NCI-H2227 treated with DMSO at 0.1 percent for 48 hours (cell line): ENCODE measurements at places on chromosomes 7 and 10.
A peak's percentile ranks its signal among the peaks of the same experiment; 100 is the strongest.

DNA sequence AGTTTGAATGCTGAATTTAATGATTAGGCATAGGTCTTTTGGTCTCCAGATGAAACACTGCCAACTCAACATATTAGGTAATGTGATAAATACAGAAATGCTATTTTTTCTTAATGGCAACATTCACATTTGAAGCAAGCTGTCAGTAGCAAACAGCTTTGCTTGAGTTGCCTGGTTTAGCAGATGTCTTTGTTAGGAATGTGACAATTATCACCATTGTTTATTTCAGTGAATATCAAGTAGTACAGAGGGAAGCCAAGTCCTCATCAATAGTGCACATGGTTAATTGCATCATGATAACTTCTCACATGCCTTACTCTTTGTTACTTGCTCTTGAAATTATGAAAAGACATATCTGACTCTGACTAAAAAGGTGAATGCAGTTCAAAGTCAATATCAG lies 23.7 kb upstream of the SEPTIN7 start:
- no peak for DNase-seq

- no peak for DNase-seq
These were observed 31.0 kb downstream of the PHYH start for GRCh38 chr10:13268841-13269240.

DNA sequence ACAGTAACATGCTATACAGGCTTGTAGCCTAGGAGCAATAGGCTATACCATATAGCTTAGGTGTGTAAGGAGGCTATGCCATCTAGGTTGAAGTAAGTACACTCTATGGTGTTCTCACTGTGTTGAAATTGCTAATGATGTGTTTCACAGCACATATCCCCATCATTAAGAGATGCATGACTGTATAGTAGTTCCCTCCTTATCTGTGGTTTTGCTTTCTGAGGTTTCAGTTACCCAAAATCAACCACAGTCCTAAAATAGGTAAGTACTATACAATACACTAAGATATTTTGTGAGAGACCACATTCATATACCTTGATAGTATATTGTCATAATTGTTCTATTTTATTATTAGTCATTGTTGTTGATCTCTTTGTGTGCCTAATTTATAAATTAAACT lies 12.7 kb downstream of the FZD1 start:
- no peak for DNase-seq

DNA sequence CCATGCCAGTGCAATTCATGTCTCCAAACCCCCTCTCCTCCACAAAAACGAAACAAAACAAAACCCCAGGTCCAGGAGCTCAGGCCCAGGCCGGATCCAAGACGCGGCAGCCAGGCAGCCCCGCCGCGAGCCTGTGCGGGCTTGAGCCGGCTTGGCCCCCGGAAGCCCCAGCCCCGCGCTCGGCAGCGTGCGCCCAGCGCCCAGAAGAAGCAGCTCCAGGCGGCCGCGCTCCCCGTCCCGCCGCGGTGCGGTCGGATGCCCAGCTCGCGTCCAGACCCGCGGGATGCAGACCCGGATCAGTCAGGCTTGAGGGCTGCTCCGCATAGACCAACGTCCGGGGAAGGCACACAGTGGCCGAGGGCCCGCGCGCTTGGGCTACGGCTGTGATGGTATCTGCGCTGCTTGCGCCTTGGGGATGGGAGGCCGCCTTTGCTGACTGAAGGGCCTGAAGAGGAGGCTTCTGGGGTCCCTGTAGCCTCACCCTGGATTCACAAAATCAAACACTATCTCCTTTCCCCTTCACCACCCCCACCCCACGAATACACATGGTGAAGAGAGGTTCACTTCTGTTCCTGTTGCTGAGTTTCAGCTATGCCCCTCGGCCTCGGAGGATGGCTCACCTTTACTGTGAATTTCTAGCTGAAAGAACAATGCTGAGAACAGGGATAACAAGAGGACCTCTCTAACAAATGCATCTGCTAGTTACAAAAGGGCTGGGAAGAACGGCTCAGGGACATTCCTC lies 79.9 kb upstream of the EN2 start:
- DNase-seq = no peak

GRCh38 chr7:104362756-104363155 lies 34.4 kb downstream of the LHFPL3 start:
- DNase-seq = no peak

GRCh38 chr7:13742126-13742525 lies 247.3 kb downstream of the ETV1 start:
- no peak for DNase-seq

GRCh38 chr10:27742195-27743011 lies 3.2 kb downstream of the MKX start:
- DNase-seq = peak; percentile 40

- DNase-seq = no peak
These were observed 27.4 kb downstream of the ADAMTS14 start for GRCh38 chr10:70699659-70700174.

- DNase-seq = no peak
These were observed 261.0 kb downstream of the THSD7A start for GRCh38 chr7:11570922-11571550.

GRCh38 chr10:131997366-131998049 lies 15.8 kb upstream of the BNIP3 start:
- no peak for DNase-seq

DNA sequence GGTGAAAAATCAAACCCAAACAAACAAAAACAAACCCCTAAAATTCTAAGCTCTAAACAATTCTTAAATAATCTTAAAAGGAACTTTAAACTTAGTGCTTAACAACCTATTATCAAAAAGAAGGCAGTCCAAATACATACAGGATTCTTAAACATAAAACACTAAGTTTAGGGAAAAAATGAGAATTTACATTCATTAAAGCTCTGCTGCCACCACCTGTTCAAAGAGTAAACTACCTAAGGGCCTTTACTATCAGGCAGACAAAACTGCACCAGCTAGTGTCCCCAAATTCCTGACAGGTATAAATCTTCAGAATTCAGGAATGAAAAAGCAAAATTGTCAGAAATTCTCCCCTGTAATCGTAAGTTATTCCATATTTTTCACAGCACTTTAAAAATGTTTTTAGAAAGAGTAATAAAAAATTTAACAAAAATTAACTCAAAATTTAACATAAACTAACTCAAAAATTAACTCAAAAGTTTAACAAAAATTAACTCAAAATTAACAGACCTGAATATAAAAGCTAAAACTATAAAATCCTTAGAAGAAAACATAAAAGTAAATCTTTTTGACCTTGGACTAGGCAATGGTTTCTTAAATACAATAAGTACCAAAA lies 55.1 kb downstream of the PDZD8 start:
- DNase-seq = peak; percentile 17

GRCh38 chr10:73509695-73510094 lies 13.9 kb upstream of the PPP3CB start:
- no peak for DNase-seq
